ENCODE measurements at places on chromosomes 2 and 18.

DNA sequence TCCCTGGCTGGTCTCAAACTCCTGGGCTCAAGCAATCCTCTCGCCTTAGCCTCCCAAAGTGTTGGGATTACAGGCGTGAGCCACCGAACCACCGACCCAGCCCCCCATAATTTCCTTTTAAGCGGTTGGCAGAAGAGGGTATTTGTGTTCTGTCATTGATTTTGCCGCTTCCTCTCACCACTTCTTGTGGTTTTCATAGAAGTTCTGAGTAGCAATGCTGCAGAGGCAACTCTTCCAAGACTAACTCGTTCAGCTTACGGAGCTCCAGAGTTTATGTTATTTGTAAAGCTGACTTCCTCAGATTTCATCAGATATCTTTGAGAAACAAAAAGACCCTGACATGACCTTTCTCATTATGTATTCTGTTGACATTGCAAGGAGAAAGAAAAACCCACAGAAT is 261.4 kb upstream of the KCNJ3 start:
- DNase-seq: no peak

GRCh38 chr2:201258666-201259615 is 1.4 kb upstream of the CASP8 start:
- DNase-seq: no peak

- DNase-seq: no peak
Measured at GRCh38 chr2:38016219-38016618, 59.7 kb downstream of the CYP1B1 start.

DNA sequence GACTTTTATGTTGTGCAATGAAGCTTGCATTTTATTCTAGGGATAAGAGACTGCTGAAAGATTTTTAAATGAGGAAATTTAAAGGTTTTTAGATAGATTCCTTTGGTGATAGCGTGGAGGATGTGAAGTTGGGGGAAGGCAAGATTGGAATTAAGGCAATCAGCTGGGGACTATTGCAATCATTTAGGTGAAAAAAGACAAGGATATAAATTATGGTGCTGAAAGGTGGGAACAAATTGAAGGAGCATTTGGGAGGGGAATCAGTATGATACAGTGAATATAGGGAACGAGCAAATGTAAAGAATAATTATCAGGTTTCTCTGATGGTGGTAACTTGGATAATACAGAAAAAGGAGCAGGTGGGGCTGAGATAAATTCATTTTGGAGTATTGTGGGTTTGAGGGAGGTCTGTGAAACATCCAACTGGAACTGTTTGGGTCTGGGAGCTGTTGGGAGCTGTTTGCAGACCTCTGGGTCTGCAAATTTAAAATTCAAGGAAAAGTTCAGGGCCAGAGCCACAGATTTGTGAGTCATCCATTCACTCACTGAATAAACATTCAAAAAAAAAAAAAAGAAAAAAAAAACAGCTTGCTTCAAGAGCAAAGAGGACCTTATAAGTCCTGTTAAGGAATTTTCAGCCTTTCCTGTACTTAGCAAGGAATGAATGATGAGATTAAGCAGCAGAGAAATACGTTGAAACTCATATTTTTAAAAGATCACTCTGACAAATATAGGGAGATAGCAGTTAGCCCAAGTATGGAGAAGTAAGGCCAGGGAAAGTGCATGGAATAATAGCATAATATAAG is 257.5 kb upstream of the FN1 start:
- no peak for DNase-seq

- no peak for DNase-seq
Measured at GRCh38 chr2:178142274-178143065, 30.2 kb downstream of the RBM45 start.

DNA sequence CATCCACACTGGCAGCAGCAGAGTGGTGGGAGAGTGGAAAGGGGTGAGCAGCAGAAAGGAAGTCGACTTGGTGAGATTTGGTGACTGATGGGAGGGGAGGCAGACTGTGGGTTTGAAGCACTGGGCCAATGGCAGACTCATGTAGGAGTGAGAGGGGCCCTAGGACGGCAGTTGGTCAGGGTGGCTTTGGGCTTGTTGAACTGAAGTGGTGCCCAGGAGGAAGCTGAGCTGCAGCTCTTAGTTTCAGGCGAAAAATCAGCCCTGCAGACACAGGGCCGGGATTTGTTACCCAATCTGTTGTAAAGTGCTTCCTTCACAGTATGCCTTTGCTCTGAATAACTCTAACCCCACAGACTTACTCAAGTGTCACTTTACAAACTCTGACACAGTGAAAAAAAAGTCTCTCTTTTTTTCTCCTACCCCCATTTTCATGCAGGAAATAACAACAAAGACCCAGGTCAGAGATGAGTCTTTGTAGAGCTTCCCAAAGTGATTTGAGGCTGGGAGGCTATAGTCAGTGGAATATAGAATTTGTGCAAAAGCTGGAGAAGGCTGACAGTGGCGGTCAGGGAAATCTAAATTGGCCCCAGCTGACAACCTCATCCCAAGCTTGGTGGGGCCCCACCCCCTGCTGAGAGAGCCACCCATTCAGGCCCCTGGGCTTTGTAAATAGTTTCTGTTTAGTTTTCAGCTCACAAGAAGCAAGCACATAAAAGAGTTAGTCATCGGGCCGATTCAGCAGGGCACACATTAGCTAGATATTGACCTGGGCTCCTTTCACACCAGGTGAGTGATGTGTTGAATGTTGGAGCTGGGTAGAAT is 226.9 kb downstream of the VAPA start:
- no peak for DNase-seq

DNA sequence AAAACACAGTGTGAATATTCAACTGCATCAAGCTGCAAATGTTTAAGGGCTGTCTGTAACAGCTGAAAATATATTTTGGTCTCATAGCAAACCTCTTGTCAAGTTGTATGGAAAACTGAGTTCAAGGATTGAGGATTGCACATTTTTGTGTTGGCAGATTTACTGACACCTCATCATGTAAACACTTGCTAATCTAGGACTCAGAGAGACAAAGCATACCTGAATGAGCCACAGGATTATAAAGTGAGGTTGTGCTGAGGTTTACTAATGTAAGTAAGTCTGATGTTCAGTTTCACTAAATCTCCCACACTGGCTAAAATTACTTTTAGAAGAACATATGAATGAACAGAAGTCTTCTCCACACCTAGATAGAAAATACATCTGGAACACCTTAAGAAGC is 1993.1 kb upstream of the CELF4 start:
- DNase-seq: no peak

GRCh38 chr2:151878655-151879563 is 50.7 kb upstream of the ARL5A start:
- DNase-seq: no peak

DNA sequence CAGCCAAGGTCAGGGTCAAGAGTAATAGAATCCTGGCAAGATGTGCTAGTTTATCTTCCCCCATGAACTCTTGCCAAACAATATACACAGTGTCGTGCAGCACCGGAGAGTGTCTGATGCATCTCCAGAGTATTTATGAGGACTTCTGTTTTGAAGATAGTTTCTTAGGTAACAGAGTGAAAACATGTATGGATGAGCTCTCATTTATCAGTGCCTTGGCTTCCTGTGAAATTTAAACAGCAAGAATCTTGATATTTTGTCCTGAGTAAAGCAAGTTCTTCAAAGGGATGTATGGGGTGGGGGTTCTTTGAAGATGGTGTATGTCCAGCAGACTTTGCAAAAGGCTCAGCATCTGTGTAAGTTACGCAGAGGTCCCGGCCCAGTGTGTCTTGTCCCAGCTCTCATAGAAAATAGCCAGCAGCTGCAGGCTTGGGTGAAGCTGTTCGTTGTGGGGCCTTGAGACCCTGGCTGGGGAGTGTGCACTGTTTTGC is 361.0 kb upstream of the NT5C1B start:
- DNase-seq: no peak

- no peak for DNase-seq
Measured at GRCh38 chr2:175855794-175856453, 146.1 kb downstream of the LNPK start.

DNA sequence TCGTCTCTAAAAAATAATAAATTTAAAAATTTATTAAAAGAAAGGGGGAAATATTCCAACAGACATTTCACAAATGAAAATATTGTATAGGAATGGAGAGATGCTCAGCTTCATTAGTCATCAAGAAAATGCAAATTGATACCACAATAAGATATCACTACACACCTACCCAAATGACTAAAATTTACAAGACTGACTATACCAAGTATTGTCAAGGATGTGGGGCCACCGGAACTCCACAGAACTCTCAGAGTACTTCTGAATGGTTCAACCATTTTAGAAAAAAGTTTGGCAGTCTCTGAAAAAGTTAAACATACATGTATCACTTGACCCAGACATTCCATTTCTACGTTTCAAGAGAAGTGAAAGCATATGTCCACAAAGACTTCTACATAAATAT is 163.4 kb downstream of the EHBP1 start:
- DNase-seq: no peak

DNA sequence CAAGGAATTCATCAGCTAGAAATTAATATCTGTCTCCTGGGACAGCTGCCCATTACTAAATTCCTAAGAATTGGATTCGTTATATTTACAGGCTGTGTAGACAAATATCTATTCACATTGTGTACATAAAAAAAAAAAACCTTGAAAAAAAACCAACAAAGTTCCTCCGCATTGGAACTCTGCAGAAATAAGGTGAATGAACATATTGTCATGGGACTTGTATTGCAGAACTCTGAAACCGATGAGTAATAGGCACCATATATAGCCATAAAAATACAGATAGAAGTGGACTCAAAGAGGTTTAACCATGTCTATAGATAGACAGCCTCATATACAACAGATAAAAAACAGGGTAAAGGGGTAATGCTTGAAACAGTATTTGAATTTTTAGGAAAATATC is 909.9 kb upstream of the CHAC2 start:
- DNase-seq: no peak

DNA sequence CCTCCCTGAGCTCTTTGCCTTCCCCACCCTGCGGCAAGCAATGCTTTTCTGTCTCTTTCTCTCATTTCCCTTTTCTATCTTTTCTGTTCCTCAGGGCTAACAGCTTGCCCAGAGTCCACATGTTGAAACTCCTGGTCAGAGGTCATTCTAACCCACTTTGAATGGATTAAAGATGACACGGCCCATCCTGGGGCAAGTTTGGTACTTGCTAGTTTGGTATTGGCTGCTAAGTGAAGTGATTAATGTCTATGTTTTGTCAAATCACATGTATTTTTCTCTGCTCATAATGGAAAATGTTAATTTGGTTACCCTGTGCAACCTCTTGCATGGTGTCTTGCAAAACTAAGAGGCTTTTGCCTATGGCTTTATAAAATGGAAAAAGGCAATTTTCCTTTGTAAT is 960.2 kb downstream of the CNTNAP5 start:
- DNase-seq: no peak

DNA sequence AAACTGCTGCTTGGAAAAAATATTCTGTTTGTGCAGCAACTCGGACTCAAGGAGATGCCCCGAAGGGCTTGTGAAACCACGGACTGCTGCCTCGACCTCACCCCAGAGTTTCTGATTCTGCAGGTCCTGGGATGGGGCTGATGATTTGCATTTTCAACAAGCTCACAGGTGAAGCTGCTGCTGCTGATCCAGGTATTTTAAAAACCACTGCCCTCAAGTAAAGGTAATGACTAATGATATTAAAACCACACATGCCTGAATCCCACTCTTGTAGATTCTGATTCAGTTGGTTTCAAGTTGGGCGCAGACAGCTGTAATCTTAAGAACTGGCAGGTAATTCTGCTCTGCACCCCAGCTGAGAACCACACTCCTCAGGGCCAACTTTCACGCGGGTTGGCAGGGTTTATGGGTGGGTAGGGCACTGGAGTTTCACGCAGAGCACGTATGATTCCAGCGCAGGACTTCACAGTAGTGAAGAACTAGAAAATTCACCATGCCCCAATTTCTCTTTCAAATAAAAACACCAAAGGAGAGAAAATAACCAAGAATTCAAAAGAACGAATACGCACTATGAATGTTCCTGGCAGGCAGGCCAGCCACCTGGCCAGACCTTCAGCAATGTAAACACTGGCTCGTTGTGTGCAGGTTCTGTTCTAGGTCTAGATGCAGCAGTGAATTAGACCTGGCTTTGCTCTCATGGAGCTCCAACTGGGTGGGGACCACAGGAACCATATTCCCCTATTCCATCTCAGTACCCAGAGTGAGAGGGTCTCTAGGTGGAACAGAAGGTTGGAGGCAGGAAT is 74.6 kb upstream of the ZFP36L2 start:
- no peak for DNase-seq

DNA sequence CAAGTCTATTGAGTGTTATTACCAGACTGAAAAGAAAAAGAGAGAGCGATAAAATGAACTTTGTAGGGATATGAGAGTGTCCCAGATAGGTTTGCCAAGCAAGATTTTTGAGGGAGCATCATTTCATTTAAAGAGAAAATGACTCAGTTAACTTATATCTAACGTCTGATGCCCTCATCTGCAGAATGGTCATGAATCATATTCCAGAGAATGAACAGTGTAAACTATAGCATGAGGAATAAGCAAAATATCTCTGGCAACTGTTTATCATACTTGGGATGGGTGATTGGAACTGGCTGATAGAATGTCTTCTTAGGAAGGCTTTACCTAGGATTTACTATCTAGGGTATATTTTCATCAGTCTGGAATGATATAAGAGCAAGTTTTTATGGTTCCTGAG is 289.4 kb downstream of the CMPK2 start:
- DNase-seq: no peak

DNA sequence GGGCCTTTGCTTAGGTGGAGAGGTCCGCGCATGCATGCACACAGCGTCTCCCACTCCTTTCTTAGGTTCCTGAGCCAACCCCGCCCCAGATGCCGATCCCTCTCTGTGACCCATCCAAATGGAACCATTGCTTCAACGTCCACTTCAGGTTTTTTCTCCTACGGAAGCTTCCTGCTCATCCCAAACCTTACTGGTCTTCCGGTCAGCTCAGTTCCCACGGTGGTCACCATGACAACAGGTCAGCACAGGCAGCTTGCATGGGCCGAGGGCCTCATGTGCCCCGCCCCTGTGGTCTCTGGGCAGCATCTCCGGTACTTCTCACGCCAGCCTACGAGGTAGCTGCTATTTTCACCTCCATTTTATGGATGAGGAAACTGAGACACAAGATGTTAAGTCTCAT is 163.7 kb downstream of the SOCS6 start:
- no peak for DNase-seq

DNA sequence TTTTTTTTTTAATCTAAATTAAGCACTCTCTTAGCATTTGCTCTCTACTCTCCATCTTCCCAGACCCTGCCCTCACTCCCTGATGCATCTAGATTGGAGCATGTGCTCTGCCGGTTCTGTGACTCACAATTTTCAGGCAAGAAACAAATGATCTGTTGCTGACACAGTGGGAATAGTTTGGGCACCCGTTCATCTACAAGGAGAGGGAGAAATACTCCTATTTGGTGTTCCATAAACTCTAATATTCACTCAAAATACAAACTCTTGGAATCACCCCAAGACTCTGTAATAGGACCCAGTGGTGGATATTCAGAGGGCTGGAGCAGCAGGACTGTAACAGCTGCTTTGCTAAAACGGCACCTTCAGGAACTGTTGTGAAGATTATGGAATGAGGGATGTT is 37.1 kb upstream of the LINC00305 start:
- DNase-seq: no peak

GRCh38 chr2:28748941-28749340 is 2.7 kb upstream of the PPP1CB start:
- DNase-seq: no peak

GRCh38 chr18:43961722-43962121 is 684.4 kb upstream of the SYT4 start:
- DNase-seq: no peak

- DNase-seq: no peak
Measured at GRCh38 chr18:73511771-73512503, 635.7 kb downstream of the FBXO15 start.

All from activated naive CD4-positive, alpha-beta T cell treated with Interleukin-2 at 50 U/mL for 16 hours (primary cell).